ENCODE measurements at places on chromosomes 2 and 18.

GRCh38 chr2:46963941-46964673 lies 48.5 kb upstream of the MCFD2 start:
- no peak for DNase-seq

- DNase-seq: no peak
Observed at GRCh38 chr2:147197754-147198483, 646.9 kb upstream of the ACVR2A start.

DNA sequence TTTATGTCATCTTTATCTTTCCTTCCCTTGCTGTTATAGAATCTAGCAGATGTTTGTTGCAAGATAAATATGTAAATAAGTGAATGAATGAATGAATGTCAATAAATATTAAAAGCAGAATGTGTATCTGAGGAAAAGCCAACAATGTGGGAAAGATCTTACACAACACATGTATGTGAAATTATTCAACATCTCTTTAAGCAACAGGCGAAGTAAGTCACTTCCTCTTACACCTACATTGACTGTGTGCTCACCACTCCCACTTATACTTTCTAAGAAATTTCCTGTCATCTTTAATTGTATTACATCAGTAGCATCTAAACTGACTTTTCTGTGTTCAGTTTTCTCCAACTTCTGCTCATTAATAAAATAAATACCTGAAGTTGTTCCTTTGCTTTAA lies 43.0 kb downstream of the RAD51AP2 start:
- DNase-seq: no peak

DNA sequence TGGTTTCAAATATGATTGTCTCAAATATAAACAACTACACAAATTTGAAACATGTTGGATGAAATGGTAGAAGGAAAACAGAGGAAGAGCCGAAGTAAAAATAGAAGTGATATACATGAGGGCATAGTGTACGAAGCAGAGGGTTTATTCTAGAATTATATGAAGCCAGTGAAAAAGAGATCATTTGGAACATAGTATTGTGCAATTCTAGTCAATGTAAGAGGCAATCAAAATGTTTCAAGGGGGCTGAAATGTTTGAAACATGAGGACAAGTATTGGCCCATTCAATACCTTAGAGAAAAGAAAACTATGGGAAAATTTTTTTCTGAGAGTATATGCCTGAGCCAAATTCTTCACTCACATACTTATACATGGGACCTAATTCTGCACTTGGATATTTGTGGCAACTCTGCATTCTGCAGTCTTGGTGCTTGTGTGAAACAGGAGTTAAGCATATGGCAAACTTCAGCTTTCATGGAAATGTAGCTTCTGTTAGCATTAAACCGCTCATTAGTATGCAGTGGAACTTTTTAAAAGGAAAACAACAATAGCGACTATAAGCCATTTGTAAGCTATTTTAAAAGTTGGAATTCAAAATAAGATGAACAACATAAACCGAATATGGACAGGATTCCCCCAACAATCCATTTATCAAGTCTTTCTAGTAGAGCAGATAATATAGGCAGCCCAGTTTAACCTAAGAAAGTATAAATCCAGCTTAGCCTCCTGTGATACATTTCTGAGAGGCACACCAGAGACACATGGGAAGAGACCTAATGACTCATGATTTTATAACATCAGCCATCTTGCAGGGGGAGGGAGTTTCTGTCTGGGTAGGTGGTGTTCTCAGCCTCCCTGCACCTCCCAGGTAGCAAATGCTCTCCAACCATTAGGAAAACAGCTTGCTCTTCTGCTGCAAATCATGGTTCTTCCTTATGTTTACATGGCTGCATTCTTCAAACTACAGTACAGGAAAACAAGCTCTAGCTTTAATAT lies 197.8 kb downstream of the PAX3 start:
- no peak for DNase-seq

DNA sequence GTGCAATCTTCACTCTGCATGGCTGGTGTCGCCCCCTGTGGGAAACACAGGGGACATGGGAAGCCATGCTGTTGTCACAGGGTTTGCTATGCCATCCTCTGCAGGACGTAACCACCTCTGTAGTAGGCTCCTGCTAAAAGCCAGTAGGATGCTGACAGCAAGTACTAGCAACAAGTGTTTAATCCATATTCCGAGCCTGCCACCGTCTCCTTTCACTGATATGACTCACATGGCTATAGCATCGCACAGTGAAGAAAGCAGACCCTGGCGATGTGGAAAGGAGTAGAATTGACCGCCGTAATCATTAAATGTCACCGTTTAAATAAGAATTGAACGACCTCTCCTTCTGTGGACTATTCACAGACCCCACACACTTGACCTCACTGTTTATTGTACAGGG lies 57.8 kb downstream of the CD8B2 start:
- no peak for DNase-seq

DNA sequence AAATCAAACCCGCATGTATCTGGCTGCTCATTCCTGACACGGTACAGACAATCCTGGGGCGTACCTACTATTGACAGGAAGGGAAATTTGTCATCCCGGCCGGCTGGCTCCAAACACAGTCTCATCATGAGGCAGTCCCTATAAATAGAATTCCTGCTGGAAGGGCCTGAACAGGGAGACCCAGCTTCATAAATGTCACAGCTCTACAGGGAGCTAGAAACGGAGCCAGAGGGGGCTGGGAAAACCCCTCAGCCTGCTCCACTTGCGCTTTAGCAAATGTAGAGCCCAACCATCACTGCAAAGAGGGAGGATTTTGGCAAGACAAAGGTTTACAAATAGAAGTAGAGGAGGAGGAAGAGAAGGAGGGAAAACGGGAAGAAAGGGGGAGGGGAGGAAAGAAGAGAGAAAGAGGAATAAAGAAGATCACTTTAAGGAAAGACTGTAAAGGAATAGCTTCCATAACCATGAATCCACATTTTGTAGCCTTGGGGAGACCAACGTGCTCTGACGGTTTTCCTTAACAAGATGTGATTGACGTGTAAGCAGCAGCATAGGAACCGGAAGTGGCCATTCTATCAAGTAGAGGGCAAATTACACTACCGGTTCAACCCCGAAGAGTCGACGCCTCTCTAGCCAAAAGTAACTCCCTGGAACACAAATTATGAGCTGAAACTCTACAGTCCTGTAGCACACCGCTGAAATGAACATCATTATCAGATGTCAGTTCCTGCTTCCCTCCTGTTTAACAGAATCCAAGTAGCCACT lies 56.8 kb upstream of the TTN start:
- no peak for DNase-seq

DNA sequence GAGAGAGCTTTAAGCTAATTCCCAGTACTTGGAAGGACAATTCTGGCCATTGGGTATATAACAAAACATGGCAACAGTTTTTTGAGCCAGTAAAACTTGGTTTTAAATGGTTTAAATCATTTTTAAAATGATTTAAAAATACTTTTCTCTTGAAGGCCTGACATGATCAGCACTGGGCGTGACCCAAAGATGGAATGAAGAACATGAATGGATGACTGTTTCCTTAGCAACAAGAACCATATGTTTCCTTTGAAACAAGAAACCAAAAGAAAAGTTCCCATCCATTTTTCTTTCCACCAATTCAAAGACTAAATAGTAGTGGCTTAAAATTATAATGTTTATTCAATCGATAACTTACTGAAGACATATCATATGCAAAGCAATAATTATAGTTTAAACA lies 348.3 kb upstream of the FIGN start:
- DNase-seq: no peak

DNA sequence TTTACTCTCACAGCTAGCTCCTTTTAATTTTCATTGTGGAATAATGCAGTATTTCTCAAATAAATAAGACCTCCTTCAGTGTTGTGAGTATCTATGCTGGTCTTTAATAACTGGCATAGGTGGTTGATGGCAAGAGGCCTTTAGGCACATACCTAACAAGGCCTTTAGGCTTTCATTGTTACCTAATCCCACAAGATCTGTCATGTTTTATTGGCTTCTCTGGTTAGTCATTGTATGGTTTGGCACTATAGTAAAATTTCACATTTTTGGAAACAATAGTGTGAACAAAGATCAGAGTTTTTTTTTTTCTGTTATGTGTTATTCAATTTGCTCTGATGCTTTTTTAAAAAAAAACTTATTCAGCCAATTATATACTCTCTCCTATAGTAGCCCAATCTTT lies 89.8 kb upstream of the NEUROD1 start:
- no peak for DNase-seq

DNA sequence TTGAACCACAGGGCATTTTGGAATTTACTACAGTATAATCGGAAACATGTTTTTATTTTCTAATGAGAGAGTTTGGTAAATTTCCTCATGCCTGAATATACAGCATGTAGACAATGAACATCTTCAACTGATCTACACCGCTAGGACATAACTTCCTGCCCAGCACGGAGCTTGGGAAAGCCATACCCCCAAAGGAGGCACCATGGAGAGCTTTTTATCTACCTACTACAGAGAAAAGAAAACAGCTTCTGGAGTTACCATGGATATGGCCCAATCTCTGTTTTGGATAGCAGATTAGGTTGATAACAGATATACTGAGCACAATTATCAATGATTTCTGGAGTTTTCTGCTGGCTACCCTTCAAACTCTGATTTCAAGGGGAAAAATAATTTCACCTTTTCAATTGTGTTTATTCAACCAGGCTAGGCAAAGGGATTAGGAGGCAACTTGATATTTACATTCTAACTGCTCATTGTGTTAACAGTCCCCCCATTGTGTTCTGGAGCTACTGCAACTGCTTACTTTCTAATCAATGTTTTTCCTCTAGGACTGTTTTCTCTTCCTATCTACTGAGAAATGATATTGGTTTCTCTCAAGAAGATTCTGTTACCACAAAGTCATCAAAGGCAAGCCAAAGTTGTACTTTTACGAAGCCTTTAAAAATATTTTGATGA lies 123.0 kb upstream of the ARHGAP28 start:
- DNase-seq: no peak

- DNase-seq: no peak
Observed at GRCh38 chr2:86661333-86661732, 37.7 kb upstream of the RNF103 start.

GRCh38 chr2:216415541-216415940 lies 3.3 kb downstream of the SMARCAL1 start:
- DNase-seq: no peak

DNA sequence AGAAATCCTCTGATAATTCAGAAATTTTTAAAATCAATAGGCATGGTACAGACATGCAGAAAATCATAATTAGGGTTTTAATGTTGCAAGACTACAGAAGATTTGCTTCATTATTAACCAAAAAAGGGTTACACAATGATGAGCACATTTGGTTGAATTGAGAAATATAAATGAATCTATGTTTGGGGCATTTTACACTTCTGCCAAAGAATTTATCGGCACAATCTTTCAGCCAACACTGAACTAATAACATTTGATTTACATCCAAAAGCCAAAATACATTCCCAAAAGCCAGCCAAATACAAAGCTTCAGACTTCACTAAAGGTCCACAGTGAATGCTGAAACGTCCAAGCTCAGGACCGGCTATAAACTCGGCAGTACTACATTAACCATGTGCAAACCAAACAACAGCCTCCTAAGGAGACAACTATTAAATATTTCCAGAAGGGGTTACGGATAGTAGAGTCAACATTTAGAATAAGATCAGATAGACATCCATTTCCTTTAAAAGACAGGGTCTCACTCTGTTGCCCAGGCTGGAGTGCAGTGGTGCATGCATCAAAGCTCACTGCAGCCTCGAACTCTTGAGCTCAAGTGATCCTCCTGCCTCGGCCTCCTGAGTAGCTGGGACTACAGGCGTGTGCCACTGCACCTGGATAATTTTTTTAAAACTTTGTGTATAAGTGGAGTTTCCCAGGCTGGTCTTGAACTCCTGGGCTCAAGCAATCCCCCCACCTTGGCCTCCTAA lies 29.4 kb downstream of the SPRED2 start:
- no peak for DNase-seq

DNA sequence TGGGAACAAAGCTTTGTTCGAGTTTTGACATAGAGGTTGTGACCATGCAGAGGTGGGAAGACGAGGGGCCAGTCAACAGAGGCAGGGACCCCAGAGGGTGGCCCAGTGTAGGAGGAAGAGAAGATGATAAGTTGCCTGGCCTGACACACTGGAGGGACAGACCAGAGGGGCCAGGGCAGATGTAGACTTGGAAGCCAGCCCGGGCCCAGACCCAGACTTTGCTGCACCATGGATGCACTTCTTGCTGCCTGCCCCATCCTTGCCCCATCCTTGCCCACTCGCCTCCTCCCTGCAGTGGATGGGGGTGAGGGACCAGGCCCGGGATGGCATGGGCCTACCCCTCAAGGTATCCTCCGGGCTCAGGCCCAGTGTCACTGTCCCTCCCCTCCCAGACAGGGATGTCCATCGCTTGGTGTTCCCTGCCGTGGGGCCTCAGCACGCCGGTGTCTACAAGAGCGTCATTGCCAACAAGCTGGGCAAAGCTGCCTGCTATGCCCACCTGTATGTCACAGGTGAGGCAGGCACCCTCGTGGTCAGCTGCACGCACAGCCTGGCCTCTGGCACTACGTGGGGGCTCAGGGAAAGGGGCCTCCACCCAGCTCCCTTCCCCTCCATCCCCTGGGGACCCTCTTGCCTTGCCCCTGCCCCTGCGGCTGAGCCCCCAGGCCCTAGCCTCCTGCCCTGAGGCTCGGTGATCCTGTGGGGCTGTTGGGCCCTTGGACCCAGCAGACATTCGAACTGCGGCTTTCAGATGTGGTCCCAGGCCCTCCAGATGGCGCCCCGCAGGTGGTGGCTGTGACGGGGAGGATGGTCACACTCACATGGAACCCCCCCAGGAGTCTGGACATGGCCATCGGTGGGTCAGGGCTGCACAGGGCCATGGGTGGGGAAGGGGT lies 27.0 kb upstream of the GMPPA start:
- no peak for DNase-seq

GRCh38 chr2:241191081-241191480 lies 2.6 kb downstream of the ANO7 start:
- no peak for DNase-seq

GRCh38 chr18:31563778-31564177 lies 27.9 kb upstream of the TTR start:
- no peak for DNase-seq

DNA sequence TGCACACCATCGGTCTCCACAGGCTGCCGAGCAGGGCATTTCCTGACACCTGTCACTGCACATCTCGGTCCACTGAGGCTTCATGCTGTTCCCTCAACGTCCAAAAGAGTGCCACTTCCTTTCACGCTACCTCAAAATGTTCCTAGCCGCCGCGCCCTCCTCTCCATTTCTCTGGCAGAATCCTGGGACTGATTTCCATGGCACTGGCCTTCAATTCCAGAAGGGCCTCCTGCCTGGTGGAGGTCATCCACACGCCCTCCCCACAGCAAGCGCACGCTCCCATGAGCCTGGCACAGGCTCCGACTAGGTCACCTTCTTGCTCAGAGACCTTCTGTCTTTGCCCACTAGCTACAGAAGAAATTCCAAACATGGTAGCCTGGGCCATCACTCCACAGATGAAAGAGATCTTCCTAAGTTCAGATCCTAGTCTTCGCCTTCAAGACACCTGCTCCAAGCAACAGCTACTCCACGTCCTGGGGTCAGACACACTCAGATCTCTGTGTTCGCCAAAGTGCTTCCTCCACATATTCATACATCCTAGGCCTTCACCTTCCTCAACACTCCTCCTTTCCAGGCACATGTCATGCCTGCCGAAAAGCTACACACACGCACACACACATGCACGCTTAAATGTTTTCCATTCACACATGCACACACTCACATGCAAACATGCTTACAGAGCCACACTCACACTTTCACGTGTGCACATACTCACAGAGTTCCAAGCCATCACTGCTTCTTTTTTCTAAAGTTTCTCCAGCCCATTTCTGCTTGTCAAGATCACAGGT lies 94.0 kb downstream of the PXDN start:
- no peak for DNase-seq

GRCh38 chr2:70357684-70358071 lies 55.8 kb upstream of the FAM136A start:
- peak; percentile 63 for DNase-seq

Data from RCC 7860 (cell line).